GM23338 (cell line): ENCODE measurements at places on chromosomes 4 and X.

GRCh38 chrX:73647212-73647611 lies 84.2 kb downstream of the CHIC1 start:
- H3K4me3 ChIP-seq = no peak overlapping the region
- no peaks in the 10 kb centered on the region for H3K4me1 ChIP-seq
- DNase-seq = no peak
- H3K27me3 ChIP-seq = no peaks in the 10 kb centered on the region

DNA sequence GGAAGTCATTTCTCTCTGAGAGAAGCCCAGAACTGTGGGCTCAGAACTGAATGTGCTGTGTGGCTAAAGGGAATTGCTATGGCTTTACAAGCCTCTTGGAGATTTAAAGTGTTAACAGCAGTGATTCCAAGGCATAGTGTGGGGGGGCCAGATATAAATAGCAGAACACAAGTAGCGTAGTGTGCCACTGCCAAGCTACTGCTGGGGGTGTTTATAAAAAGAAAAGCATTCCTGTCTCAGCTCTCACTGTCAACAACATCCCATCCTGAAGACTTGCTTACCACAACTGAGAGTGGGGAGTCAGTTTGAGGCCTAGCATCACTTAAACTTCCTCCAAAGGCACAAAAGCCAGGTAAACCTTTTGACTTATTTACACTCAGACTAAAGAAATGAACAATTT lies at the start of gene ART3:
Gene ART3 (plus strand): TSS at position 242 of the 400 bp plus-strand sequence. CDS start 1,181 bp downstream, outside the sequence.
- peak within 1 kb of the TSS; percentile 86 for H3K27ac ChIP-seq
- no peak within 1 kb of the TSS for H3K4me3 ChIP-seq
- peaks cover 15% of the 10 kb centered on the region for H3K4me1 ChIP-seq
- H3K36me3 ChIP-seq = no peaks in the 10 kb centered on the region
- peak; percentile 27 for DNase-seq

DNA sequence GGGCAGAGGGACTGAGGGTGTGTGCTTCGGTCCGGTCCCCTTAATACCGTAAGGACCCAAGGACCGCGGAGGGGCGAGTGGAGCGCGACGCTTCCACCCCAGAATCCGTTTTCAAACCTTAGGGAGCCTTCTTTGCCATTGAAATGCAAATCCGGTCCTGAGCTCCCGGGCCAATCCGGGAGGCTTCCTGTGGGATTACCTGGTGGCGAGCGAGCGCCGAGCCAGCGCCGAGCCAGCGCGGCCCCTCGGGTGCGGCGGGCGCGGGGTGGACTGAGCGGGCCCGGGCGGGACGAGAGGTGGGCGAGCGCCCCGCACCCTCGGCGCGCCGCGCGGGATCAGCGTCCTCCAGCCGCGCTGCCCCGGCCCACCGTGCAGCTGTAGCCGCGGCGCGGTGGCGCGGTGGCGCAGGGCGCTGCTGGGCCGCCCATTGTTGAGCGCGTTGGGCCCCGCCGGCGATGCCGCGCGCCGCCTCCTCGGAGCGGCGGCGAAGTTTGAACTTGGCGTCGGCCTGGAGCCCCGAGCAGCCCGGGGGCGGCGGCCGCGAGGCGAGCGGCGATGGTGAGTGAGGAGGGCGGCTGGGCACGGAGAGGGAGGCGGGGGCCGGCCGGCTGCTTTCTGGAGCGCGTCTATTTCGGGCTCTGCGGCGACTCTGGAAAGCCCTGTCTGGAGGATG lies 208.7 kb downstream of the SOWAHB start:
- H3K27ac ChIP-seq = peak overlapping the region; percentile 74
- H3K36me3 ChIP-seq = no peaks in the 10 kb centered on the region
- H3K27me3 ChIP-seq = peaks cover 15% of the 10 kb centered on the region
- H3K4me1 ChIP-seq = peaks cover 33% of the 10 kb centered on the region

GRCh38 chr4:3320361-3321023 lies 27.7 kb downstream of the RGS12 start:
- no peak for DNase-seq
- H3K4me3 ChIP-seq = no peak overlapping the region
- H3K27me3 ChIP-seq = no peaks in the 10 kb centered on the region
- no peak overlapping the region for H3K27ac ChIP-seq
- H3K36me3 ChIP-seq = no peaks in the 10 kb centered on the region

- H3K4me1 ChIP-seq = peaks cover 26% of the 10 kb centered on the region; the same call in 1 of the 2 replicates
- no peak overlapping the region for H3K27ac ChIP-seq
These were observed 6.4 kb upstream of the PROM1 start for GRCh38 chr4:16090096-16090705.

DNA sequence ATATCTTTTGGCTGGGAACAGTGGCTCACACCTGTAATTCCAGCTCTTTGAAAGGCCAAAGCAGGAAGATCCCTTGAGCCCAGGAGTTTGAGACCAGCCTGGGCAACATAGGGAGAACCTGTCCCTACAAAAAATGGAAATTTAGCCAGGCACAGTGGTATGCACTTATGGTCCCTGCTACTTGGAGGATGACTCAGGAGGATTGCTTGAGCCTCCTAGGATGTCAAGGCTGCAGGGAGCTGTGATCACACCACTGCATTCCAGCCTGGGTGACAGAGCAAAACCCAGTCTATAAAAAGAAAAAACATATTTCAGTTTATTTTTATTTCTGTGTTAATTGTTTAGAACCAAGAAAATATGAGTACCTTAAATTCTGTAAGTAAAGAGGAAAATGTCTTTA lies 123.7 kb downstream of the CBR4 start:
- DNase-seq = no peak
- no peaks in the 10 kb centered on the region for H3K27me3 ChIP-seq
- no peaks in the 10 kb centered on the region for H3K4me1 ChIP-seq
- H3K4me3 ChIP-seq = no peak overlapping the region
- H3K27ac ChIP-seq = no peak overlapping the region

DNA sequence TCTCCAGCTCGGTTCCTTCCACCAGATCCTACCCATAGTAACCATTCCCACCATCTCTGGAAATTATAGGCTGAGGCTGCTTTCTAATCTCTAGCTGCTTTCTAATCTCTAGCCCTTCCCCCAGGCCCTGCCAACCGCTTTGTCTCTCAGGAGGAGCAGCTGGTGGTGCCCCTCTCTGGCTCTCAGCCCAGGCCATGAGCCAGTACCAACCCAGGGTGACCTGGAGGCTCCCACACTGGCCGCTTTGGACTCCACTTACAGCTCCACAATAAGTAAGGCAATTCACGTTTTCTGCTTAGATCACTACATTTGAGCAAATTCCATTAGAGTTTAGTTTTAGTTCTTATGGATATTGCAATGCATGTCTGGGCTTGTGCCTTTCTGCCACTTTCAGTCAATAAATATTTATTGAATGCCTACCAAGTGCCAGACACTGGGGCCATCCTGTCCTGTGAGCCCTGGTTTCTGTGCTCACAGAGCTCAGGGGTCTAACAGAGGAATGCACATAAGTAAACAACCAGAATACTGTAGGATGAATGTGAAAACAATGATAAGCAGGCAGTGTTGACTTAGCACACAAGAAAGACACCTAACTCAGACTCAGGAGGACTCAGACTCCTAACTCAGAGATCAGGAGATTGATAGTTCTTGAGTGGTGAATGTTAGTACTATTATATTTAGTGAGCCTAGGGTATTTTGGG lies 38.9 kb downstream of the SMC1A start:
- DNase-seq = no peak
- H3K4me1 ChIP-seq = no peaks in the 10 kb centered on the region
- H3K4me3 ChIP-seq = no peak overlapping the region
- no peaks in the 10 kb centered on the region; the same call in 1 of the 2 replicates for H3K36me3 ChIP-seq

GRCh38 chr4:6549890-6550620 lies 24.9 kb upstream of the MAN2B2 start:
- no peak overlapping the region for H3K27ac ChIP-seq
- no peak for DNase-seq
- no peaks in the 10 kb centered on the region for H3K4me1 ChIP-seq
- no peaks in the 10 kb centered on the region for H3K36me3 ChIP-seq

DNA sequence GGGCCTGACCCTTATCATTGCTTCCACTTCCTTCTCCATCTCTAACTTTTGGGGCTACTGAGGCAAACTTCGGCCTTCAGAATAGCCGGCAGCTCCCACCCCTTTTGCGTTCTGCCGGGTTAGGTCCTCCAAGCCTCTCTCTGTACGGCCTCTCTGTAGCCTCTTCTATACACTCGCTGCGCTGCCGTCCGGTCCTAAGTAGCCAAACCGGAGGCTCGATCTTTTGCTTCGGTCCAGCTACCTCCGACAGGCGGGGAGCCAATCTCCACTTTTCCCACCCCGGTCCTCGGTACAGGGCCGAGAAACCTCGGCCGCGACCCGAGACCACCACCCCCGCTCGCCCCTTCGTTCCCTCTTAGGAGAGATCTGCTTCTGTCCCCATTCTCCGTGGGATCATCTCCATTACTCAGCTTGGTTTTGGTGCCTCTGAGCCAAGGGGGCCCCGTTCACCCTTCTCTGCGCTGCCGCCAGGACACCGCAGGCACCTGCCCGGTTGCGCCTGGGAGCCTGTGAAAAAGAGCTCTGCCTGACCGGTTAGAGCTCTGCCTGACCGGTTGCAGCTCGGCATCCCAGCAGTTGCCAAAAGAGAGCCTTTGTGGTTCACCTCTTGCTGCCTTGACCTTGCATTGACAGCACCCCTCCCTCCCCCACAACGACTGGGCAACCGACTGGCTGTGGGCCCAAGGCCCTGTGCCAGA lies 1.0 kb upstream of the HTR2C start:
- no peaks in the 10 kb centered on the region for H3K36me3 ChIP-seq
- peak overlapping the region; percentile 60 for H3K4me3 ChIP-seq
- no peak overlapping the region for H3K27ac ChIP-seq
- DNase-seq = peak; percentile 52
- H3K4me1 ChIP-seq = peaks cover 28% of the 10 kb centered on the region

GRCh38 chr4:1614854-1615595 lies 69.1 kb downstream of the FAM53A start:
- H3K4me1 ChIP-seq = no peaks in the 10 kb centered on the region
- no peak overlapping the region for H3K27ac ChIP-seq
- H3K27me3 ChIP-seq = no peaks in the 10 kb centered on the region

- H3K36me3 ChIP-seq = no peaks in the 10 kb centered on the region
- no peak overlapping the region for H3K4me3 ChIP-seq
- no peaks in the 10 kb centered on the region for H3K27me3 ChIP-seq
- DNase-seq = no peak
- no peaks in the 10 kb centered on the region for H3K4me1 ChIP-seq
These were observed 359.6 kb downstream of the IL1RAPL1 start for GRCh38 chrX:28946846-28947245.

- no peak overlapping the region for H3K4me3 ChIP-seq
- 0 out of 2 replicates have a peak, but pooled peaks cover 3% of the 10 kb centered on the region for H3K4me1 ChIP-seq
- H3K36me3 ChIP-seq = no peaks in the 10 kb centered on the region
- no peak overlapping the region for H3K27ac ChIP-seq
These were observed 38.8 kb downstream of the SEPTIN6 start for GRCh38 chrX:119654112-119654531.

- no peaks in the 10 kb centered on the region for H3K4me1 ChIP-seq
- no peak overlapping the region for H3K27ac ChIP-seq
- no peak overlapping the region for H3K4me3 ChIP-seq
- no peaks in the 10 kb centered on the region for H3K36me3 ChIP-seq
- no peak for DNase-seq
These were observed 42.0 kb downstream of the ELOVL6 start for GRCh38 chr4:110156442-110156841.

GRCh38 chrX:16061296-16061695 lies 62.1 kb upstream of the GRPR start:
- H3K27me3 ChIP-seq = no peaks in the 10 kb centered on the region
- no peaks in the 10 kb centered on the region for H3K4me1 ChIP-seq
- no peak overlapping the region for H3K4me3 ChIP-seq

- H3K27ac ChIP-seq = peak overlapping the region; percentile 79
- H3K27me3 ChIP-seq = no peaks in the 10 kb centered on the region
- peak overlapping the region; percentile 40 for H3K4me3 ChIP-seq
- no peaks in the 10 kb centered on the region for H3K36me3 ChIP-seq
These were observed 11.4 kb downstream of the WDFY3 start for GRCh38 chr4:84954982-84955567.

GRCh38 chr4:1093391-1094335 lies 19.7 kb downstream of the RNF212 start:
- no peak overlapping the region for H3K4me3 ChIP-seq
- H3K36me3 ChIP-seq = no peaks in the 10 kb centered on the region
